ENCODE measurements at places on chromosomes 2 and 18.
A peak's percentile ranks its signal among the peaks of the same experiment; 100 is the strongest.

- no peak for DNase-seq
These were observed 49.8 kb downstream of the MSH2 start for GRCh38 chr2:47452761-47453160.

GRCh38 chr18:79621501-79621900, 58.1 kb upstream of the CTDP1 start:
- no peak for DNase-seq

DNA sequence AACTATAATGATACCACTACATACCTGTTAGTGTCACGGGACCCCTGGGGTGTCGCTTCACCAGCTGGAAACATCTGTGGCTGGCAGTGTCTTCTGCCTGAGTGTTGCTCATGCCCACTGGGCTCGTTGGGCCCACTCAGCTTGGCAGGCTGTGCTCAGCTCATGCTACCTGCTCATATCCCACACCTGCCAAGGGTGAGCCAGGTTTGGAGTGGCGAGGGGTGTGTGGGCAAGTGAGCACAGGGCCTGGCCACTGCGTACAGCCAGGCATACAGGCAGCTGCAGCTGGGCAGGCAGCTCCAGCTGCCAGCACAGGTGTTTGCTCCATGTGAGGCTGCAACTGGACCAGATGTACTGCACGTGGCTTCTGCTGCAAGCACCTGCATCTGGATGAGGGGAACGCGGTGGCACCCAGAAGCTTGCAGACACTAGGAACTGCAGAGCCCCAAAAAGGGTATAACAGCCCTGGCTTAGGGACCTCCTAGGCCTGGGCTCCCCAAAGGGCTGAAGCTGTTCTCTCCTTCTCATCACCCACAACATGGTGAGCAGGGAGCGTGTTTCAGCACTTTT, 70.1 kb downstream of the SUCLG1 start:
- no peak for DNase-seq

DNA sequence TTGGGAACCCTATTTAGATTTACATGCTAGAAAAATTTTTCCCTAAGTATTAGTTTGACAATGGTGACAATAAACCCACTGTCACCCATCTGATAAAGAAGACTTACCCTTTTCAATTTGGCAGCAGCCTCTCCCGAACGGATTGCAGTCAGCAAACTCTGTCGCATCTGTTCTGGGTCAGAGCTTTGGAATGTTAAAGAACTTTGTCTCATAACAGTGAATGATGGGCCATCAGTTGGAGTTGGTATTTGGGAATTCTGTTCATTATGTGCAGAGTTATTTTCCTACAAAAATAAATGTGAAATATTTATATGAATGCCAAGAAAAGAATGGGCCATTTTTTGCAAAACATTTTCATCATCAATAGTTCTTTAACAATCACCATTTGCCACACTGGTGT, 70.8 kb upstream of the GRB14 start:
- DNase-seq: no peak

GRCh38 chr2:24448797-24449196, 42.3 kb upstream of the NCOA1 start:
- DNase-seq: no peak

GRCh38 chr18:43620936-43621335, 343.6 kb upstream of the SYT4 start:
- DNase-seq: no peak

- no peak for DNase-seq
These were observed 634.0 kb upstream of the FSHR start for GRCh38 chr2:49788300-49788699.

GRCh38 chr2:99851089-99851488, 291.3 kb downstream of the AFF3 start:
- DNase-seq: no peak

- DNase-seq: no peak
These were observed 25.0 kb downstream of the ZAP70 start for GRCh38 chr2:97738179-97739019.

GRCh38 chr2:213216461-213216860, 65.0 kb upstream of the IKZF2 start:
- no peak for DNase-seq

DNA sequence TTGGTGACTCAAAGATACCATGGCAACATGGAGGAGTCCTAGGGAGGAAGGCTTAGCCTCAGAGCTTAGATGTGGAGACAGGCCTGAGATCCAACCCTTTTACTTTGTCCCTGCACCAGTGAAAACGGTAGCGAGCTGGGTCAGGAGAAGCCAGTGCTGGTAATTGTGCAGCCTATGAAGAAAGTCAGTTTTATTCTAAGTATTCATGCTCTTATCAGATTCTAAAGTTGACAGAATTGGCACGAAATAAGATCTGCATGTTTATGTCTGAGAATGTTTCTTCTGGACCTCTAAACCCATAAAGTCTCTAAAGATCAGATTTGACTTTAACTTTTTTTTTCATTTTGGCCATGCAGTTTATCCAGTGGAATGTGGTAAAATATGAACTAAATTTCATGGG, 93.8 kb downstream of the SCG2 start:
- no peak for DNase-seq

- DNase-seq: no peak
These were observed 95.9 kb upstream of the MBOAT2 start for GRCh38 chr2:9099341-9099751.

GRCh38 chr2:240569523-240569997, 1.3 kb downstream of the RNPEPL1 start:
- DNase-seq: peak; percentile 44

DNA sequence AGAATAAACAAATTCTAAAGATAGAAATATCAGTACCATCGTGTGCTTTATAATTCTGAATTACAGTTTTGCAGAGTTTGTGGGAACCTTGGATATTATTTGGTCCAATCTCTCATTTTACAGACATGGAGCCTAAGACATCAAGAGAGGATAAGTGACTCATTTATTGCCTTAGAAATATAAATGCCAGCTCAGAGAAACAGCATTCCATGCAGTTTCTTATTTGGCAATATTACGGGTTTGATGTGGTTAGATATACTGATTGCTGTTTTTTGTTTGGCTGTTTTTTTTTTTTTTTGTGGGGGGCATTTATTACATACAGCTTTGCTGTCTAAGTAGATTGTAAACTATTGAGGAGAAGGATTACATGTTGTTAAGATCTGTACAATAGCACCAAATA, 1241.1 kb upstream of the LRRTM1 start:
- DNase-seq: no peak

DNA sequence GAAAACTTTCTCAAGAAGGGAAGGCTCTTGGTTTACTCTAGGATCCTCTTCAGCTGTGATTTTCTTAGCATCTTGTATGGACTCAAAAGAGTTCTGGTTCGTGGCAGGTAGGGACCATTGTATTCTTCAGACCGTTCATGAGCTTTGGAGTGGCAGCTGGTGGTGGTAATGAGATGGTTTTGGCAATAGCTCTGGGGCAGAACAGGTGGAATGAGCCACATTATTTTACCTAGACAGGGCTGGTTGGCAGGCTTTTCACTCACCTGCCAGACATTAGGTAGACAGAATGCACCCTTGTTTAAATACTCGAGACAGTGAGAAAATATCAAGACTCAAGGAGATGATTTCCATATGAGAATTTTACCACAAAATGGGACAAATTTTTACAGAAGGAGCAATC, 26.2 kb upstream of the MGAT5 start:
- DNase-seq: no peak

Measured in psoas muscle (tissue), 8 donors.